ENCODE measurements at places on chromosomes 5 and 9.

GRCh38 chr9:93298498-93299417, 114.8 kb downstream of the WNK2 start:
- DNase-seq, result no peak

GRCh38 chr5:9462109-9462508, 83.8 kb downstream of the SEMA5A start:
- DNase-seq, result no peak

DNA sequence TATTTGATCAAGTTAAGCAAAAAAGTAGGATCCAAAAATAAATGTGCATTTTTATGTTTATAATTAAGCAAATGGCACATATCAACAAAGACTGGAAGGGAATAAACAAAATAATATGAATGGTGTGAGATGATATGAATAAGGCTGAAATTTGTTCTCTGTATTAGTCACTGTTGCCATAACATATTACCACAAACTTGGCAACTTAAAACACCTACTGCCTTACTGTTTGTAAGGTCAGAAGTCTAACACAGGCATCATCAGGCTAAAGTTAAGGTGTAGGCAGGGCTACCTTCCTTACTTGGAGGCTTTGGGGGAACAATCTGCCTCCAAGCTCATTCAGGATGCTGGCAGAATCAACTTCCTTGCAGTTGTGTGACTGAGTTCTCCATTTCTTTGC, 19.3 kb downstream of the PGGT1B start:
- no peak for DNase-seq

- DNase-seq, result no peak
Observed at GRCh38 chr5:117623042-117623805, 1048.6 kb upstream of the SEMA6A start.

- DNase-seq, result peak; percentile 90
Observed at GRCh38 chr9:98034593-98035546, 21.7 kb upstream of the NANS start.

DNA sequence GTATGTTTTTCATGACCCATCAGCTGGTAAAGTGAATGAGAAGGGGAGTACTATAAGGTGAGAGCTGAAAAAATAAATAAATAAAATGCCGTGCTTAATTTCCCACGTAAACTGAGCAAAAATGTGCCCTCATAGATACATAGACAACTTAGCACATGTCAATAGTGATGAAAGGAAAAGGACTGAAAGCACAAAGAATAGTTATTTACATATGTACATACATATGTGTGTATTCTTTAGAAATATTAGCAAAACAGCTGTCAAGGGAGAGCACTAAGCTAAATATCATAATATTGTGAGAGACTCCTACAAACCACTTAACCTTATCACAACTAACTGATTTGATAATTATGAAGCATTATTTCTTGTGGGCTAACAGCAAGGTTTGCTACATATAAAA, 213.6 kb upstream of the FTMT start:
- DNase-seq, result no peak

DNA sequence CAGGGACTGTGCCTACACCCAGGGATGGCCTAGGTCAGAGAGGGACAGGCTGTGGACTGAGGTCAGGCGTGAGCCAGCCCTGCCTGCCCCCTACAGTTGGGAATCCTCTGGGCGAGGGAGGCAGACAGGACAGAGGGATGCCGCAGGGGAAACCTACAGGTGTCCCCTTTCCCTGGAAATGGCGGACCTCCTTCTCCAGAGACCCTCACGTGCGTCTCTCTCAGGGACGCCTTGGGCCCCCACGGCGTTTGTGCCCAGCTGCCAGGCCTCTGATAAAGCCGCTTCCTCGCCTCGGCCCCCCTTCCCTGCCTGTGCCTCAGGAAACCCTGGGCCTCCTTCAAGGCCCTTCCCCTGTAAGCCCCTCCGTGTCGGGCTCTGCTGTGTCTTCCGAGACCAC, 129.3 kb downstream of the RXRA start:
- DNase-seq, result no peak

GRCh38 chr9:85536076-85536475, 205.7 kb downstream of the AGTPBP1 start:
- no peak for DNase-seq

DNA sequence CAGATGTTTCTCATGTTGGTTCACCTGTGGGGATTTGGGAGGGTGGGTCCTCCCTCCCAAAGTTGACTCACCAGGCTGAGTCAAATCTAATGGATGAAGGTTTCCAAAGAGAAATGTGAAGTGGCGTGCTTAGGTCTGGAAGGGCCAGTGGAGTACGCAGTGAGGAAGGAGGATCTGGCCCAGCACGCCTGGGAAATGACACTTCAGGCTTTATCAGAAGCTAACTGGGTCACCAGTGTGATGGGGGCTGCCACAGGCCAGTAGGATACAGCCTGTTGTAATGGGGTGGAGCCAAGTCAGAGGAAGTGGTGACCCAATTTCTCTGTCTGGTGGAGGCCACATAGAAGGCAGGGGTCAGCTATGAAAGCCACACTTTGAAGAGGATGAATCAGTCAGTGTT, 18.0 kb downstream of the POLR1E start:
- DNase-seq, result no peak

DNA sequence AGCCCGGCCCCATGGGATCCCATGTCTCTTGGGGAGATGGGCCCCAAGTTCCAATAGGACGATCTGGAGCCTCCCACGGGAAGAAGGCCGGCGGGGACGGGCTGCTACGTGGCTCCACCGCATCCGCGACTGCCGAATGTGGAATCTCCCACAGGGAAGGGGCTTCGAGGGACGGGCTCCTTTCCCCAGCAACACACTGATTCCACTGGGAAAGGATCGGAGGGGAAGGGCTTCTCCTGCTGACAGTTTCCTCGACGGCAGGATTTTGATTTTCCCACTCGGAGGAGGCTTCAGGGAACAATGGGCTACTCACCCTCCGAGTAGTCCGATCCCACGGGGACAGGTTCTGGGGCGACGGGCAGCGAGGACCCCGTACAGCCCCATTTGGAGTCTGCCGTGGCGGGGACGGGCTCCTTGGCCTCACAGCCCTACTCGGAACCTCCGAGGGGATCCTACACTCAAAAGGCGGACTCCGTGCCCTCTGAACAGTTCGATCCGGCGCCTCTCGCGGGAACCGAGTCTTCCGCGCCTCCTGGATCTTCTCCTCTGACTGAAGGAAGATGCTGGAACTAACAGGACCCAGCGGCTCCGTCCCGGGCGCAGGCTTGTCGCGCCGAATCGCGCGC, 1.3 kb downstream of the PROB1 start:
- DNase-seq, result no peak

All from activated CD8-positive, alpha-beta memory T cell treated with anti-CD3 and anti-CD28 coated beads for 1 hour (primary cell).